GM12892 (cell line): ENCODE measurements at places on chromosomes 6 and 20.
A peak's percentile ranks its signal among the peaks of the same experiment; 100 is the strongest.

DNA sequence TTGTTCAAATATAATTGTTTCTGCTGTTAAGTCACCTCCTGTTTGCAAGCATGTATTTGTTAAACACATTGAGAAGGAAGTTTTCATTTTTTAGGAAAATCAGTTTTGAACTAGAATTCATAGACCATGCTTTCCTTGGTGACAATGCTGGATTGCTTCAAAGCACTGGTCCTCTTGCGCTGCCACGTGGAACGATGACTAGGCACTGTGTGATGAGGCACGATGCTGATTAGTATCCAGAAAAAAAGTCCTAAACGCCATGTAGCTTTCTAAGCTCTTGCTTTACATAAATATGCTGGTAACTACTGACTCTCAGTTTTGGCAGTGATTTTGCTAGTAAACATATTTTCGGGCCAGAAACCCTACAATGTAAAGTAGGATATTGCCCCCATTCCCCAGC, 11.1 kb upstream of the EXOC2 start:
- no peak for DNase-seq

DNA sequence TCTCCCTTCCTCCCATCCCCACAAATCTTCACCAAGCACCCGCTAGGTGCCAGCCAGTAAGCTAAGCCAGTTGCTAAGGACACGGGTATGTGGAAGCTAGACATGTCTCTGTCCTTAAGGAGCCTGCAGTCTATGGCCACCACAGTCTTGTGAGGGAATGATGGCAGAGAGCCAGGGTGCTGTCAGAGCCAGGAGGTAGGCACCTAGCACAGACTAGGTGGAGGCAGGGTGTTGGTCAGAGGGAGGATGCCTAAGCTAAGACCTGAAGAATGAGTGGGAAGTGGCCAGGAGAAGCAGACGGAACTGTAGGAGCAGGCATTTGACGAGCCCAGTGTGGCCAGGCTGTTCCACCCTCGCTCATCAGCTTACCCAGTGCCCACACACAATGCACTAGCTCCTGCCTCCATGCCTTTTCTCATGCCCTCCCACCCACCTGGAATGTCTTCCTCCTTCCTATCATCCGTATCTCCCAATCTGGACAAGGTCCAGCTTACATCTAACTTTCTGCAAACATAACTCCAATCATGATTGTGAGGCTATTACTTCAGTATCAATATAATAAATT, 125.6 kb downstream of the FOXC1 start:
- DNase-seq = no peak

DNA sequence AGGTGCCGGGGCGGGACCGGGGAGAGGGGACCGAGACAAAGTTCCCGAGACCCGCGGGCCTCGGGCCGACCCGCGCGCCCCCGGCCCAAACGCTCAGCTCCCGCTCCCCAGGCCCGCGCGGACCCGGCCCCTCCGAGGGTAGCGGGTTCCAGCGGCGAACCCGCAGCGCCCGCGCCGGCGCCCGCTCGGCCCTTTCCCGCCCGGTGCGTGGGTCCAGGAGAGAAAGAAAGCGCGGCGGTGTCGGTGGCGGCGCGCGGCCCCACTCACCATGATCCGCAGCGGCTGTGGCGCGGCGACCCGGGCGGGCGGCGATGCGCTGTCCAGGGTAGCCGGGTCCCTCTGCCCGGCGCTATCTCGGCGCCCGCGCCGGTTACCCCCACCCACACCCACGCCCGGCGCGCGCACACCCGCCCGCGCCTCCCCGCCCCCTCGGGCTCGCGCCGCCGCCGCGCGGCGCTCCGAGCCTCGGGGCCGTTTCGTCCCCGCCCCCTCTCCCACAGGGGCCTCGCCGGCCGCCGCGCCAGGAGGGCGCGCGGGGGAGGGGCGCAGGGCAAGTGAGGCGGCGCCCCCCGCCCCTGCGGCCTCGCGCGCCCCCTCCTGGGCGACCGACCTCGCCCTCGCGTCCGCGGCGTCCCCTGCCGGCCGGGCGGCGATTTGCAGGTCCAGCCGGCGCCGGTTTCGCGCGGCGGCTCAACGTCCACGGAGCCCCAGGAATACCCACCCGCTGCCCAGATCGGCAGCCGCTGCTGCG, at the start of gene ELOVL2:
Gene ELOVL2, minus strand, starts transcription at position 345 of the 751 bp plus-strand sequence. Its CDS starts 75 bp downstream, at position 270.
- DNase-seq = peak; percentile 37

- DNase-seq = no peak
Observed at GRCh38 chr6:13834790-13835189, 20.4 kb upstream of the MCUR1 start.

- no peak for DNase-seq
Observed at GRCh38 chr6:36263390-36264000, 6.4 kb upstream of the PNPLA1 start.

GRCh38 chr6:23280437-23280836, 711.1 kb downstream of the HDGFL1 start:
- no peak for DNase-seq

GRCh38 chr6:147841547-147842148, 333.2 kb downstream of the SAMD5 start:
- no peak for DNase-seq
